Omental fat pad (tissue), 4 donors: ENCODE measurements at places on chromosomes 3 and 15. TPM values are rescaled to one million over a fixed set of nuclear protein-coding genes. Genes with fewer than 3 reads are reported as not detected.

The TRIM42 gene
- total RNA-seq, result not detected

- no peak for DNase-seq
Observed at GRCh38 chr3:106343811-106344210, 475.0 kb upstream of the CBLB start.

DNA sequence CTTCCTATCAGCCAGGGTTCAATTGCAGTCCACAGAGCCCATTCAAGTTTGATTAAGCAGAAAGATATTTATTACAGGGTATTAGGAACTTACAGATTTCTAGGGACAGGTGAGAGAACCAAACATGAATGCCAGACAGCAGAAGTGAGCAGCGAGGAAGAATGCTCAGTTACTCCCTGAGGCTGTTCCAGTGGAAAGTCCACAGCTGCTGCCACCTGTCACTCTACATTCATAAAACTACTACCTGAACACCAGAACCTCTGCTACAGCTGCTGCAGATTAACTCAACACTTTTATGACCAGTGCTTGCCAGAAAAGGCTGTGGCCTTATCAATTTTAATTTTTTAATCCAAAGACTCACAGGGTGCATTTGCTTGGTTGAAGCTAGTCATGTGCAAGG is 325.4 kb upstream of the ONECUT1 start:
- no peak for DNase-seq

- no peak for DNase-seq
Observed at GRCh38 chr3:175212896-175213295, 353.8 kb downstream of the NAALADL2 start.

GRCh38 chr15:56613811-56614210 is 119.5 kb downstream of the ZNF280D start:
- no peak for DNase-seq

GRCh38 chr15:78695854-78696253 is 54.8 kb upstream of the CHRNB4 start:
- DNase-seq, result no peak

DNA sequence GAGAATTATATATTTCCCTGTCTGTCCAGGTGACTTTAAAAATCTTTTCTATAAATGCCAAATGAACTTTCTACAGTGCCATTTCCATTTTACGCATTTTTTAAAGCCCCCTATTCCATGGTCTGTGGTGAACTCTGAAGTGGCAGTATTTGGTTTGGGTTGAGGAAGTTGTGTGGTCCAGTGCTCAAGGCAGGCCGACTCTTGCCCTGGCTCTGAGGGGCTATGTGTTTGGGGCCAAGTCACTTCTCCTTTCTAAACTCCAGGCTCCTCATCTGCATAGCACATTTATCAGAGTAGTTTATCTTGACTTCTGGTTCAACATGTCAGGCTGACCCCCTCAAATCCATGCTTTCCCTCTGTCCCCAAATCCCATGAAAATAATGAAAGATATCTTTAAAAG is 14.1 kb downstream of the TTC21A start:
- DNase-seq, result no peak

The TTLL13 gene
- total RNA-seq, result not detected

DNA sequence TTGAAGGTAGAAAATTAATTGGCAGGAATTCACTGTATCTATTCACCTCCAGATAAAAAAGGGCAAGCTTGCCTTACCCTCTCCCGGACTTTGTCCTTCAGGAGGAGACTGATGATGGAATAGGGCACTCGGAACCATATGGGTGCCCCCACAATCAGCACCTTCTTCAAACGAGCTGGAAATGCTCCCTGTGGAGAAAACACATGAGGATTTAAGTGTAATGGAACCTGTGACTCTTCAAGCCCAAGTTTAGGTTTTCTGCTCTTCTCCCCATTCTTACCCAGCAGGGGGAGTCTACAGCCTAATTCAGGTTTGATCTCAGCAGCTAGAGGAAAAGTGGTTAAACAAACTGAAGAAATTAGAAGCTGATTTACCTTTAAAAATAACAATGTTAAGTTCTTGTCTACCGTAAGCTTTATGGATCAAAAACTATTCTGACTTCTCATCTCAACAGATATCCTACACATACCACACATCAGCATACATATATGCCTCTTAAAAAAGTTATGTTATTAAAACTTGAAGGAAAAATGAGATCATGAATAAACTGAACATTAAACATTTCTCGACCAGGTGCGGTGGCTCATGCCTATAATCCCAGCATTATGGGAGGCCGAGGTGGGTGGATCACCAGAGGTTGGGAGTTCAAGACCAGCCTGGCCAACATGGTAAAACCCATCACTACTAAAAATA is 57.5 kb upstream of the SIN3A start:
- DNase-seq, result no peak

The ABHD2 gene
- 66.8 TPM for total RNA-seq

- DNase-seq, result no peak
Observed at GRCh38 chr15:70495991-70496599, 267.3 kb downstream of the UACA start.

GRCh38 chr15:92763459-92763858 is 107.9 kb upstream of the FAM174B start:
- no peak for DNase-seq

GRCh38 chr3:9891072-9891622 is 737 bp downstream of the JAGN1 start:
- no peak for DNase-seq

GRCh38 chr3:5016211-5017161 is 37.2 kb downstream of the BHLHE40 start:
- no peak for DNase-seq

The C3orf70 gene
- total RNA-seq, result 4.9 TPM
